ENCODE measurements at places on chromosomes 2 and 18.

DNA sequence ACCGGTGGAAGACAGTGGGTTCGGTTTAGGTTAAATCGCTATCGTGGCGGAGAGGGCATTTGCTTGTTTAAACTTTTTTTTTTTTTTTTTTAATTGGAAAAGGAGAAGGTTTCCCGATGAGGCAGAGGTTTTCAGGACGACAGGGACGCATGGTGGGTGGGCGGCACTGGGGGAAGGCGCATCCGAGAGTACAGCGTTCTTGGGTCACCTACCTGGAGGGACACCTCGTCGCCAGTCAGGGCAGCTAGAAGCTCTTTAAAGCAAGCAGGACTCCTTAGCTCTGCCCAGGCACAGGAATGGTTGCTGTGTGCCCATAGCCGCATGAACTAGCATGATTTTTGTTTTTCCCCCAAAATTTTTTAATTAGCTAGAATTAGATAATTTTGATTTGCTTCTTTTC, 437 bp downstream of the LDLRAD4 start:
- DNase-seq: no peak

DNA sequence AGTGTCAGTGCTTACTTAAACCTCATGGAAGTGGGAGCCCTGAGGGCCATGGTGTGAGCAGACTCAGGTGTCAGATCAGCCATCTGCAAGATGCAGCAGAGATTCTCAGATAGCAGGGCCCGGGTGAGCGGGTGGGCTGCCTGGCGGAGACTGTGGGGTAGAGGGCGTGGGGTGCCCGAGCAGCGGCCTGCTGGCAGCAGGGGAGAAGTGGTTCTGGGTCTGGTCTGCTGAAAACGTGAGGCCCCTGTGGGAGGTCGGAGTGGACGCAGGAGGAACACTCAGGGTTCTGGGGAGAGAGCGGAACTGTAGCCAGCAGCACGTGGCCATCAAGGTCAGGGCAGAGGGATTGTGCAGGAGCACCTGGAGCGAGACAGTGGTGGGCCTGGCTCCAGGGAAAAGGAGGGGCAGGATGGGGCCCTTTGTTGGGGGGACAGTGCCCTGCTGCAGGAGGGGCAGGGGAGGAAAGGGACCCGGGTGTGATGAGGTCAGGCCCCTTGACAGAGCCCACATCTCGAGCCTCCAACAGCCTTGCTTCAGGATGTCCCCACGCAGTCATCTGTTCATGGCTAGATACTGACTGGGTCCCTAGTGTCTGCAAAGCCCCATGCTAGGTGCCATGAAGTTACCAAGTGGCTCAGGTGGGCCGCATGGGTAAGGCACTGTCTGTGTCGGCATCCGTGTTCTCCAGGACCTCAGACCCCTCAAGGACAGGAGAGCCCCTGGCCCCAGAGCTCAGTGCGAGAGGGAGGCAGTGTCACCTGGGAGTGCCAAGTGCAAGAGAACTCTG, 2.7 kb upstream of the ESPNL start:
- no peak for DNase-seq

- DNase-seq: no peak
Observed at GRCh38 chr2:112665113-112665780, 19.5 kb downstream of the SLC20A1 start.

GRCh38 chr2:68413466-68413865, 48.4 kb downstream of the PLEK start:
- no peak for DNase-seq

- no peak for DNase-seq
Observed at GRCh38 chr2:160199053-160199452, 1.0 kb downstream of the ITGB6 start.

- no peak for DNase-seq
Observed at GRCh38 chr2:199336546-199336945, 121.2 kb downstream of the SATB2 start.

GRCh38 chr2:67213270-67213670, 183.9 kb upstream of the ETAA1 start:
- DNase-seq: peak; percentile 32

- no peak for DNase-seq
Observed at GRCh38 chr2:111143843-111144198, 23.1 kb downstream of the BCL2L11 start.

DNA sequence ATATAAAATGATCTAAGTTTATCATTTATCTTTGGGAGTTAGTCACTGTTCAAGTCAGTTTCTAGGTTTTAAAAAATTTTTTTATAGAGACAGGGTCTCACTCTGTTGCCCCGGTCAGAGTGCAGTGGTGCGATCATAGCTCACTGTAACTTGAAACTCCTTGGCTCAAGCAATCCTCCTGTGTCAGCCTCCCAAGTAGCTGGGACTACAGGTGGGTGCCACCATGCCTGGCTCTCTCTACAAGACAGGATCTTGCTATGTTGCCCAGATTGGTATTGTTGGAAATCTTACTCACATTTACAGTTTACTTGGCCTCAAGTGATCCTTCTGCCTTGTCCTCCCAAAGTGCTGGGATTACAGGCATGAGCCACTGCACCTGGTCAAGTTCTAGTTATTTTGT, 74.5 kb downstream of the MIB1 start:
- DNase-seq: no peak

DNA sequence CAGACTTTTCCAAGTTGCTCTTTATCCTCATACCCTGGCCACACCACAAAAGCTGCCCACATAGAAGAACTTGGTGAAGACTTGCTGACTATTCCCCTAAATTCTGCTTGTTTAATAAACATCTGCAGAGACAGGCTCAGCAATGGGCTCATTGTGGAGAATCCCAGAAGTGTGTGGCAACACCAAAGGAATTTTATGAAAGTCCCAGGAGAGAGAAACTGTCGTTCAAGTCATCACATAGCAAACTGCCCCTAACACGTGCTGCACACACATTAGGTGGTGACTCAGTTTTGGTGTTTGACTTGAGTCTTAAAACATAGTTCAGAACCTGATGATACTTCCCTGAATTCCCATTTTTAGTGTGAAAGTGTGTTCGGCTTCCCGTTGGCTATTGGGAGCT, 38.6 kb downstream of the CYP1B1 start:
- DNase-seq: no peak

Measured in NCI-H1436 (cell line).